ENCODE measurements at places on chromosomes 12 and 14.

GRCh38 chr14:85402569-85403162, 127.3 kb upstream of the FLRT2 start:
- no peak for DNase-seq

- no peak for DNase-seq
Observed at GRCh38 chr14:74301594-74302151, 1.1 kb downstream of the ABCD4 start.

DNA sequence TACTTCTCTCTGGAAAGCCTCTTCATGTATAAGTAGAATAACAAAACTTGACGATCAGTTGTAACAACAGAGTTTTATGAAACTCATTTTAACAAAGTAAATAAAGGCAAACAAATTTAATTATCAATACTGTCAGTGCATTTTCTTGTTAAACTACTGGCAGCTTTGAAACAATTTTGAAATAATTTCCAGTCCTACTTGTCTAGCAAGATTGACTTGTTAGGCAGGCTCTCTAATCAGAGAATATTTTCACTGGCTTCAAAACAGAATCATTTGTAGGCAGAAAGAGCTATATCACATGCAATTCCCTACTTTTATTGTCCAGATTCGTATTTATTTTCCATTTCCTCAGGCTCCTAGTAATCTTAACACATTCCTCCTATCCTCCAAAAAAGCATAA, 45.9 kb upstream of the SLC6A13 start:
- no peak for DNase-seq

DNA sequence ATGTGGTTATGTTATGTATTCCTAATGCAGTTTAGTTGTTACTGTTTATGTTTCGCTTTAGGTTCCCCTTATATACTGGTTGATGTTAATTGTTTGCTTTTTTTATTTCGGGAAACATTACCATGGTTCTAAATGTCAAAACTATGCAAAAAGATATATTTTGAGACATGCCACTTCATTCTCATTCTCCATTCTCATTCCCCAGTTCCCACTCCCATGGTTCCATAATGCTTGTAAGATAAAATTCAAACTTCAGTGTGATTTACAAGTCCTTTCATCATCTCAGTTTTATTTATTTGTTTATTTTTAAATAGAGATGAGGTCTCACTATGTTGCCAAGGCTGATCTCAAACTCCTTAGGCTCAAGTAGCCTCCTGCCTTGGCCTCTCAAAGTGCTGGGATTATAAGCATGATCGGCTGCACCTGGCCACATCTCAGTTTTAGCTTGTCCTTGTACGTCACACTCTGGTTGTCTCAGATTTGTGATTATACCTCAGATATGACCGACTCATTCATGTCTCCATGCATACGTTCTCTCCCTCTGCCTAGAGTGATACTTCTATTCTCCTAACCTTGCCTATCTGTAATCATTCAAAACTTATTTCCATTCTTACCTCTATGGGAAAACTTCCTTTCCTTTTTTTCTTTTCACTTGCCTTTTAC, 407.8 kb upstream of the RGS6 start:
- no peak for DNase-seq

GRCh38 chr12:56119361-56119796, 1.3 kb downstream of the ZC3H10 start:
- DNase-seq: peak; percentile 84

DNA sequence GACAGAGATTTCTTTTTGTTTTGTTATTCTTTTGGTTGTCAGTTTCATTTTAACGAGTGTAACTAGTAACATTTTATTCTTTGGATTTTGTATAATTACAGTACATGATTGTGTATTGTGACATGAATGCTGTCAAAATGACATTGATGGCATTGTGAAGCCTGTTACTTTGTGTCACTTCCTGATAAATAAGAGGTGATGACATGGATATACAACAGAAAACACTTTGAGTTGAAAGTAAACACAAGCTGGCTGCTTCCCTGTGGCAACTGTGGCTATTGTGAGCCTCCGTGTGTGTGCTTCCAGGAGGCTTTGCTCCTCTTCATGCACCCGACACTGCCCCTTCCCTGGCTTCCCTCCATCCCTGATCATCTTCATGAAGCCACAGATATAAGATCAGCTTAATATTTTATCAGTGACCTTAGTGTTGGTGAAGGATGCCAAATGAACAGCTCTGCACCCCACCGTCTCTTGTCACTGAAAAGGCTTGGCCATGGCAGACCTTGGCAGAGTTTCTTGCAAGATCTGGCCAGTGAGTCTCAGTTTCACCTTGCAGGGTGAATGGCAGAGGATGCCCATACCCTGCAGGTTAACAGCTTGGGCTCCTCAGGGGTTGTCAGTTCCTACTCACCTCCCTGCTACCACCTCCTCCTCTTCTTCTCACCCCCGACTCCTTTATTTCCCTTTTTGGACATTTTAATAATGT, 191.9 kb downstream of the EPS8 start:
- no peak for DNase-seq

DNA sequence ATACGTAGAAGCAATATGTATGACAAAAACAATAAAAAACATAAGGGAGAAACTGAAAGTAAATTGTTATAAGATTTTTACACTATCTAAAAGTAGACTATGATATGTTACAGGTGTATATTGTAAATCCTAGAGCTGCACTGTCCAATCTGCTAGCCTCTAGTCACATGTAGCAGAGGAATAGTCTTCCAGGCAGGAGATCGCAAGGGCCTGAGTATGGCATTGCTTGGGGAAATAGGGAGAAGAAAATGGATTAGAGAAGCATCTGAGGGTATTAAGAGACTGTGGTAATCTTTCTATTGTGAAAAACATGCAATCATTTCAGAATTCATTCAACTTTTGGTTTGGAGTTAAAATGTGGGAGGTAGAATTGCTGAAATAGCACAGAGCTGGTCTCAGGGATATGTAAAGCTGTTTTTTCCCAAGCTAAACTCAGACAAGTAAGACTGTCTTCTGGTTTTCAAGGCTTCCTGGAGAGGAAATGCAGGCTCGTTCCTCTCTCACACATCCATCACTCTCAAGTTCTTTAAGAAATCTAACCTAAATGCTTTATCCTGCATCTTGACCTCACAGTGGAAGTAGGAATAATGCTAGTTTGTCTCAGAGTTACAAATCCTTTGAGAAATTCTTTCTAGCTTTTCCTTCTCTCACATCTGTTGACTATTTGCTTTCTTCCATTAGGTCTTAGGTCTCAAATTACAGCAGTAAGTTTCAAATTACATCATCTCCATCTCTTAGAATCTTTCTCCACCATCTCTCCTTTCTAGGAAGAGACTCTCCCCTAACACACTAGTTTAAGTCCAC, 7.6 kb upstream of the CCDC184 start:
- DNase-seq: no peak
